ENCODE measurements at places on chromosomes 2 and 18.
A peak's percentile ranks its signal among the peaks of the same experiment; 100 is the strongest.

GRCh38 chr2:80222644-80223043 lies 81.9 kb downstream of the LRRTM1 start:
- DNase-seq, result no peak

- no peak for DNase-seq
Observed at GRCh38 chr2:108925735-108926134, 63.3 kb downstream of the EDAR start.

DNA sequence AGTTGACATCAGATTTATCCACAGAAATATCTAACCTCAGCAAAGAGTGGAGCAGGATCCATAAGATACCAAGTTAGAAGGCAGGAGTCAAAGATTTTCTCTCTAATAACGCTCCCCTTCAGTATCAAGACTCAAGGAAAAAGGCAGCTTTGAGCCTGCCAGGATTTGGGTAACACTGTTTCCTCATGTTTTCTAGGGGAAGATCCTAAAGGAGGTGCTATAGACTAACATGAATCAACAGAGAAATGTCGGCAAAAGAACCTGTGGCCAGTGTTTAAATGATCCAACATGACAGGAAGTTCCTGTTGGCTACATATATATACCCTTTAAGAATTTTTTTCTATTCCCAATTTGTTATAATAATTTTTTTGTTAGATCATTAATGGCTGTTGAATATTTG lies 402.3 kb downstream of the TGIF1 start:
- DNase-seq, result no peak

DNA sequence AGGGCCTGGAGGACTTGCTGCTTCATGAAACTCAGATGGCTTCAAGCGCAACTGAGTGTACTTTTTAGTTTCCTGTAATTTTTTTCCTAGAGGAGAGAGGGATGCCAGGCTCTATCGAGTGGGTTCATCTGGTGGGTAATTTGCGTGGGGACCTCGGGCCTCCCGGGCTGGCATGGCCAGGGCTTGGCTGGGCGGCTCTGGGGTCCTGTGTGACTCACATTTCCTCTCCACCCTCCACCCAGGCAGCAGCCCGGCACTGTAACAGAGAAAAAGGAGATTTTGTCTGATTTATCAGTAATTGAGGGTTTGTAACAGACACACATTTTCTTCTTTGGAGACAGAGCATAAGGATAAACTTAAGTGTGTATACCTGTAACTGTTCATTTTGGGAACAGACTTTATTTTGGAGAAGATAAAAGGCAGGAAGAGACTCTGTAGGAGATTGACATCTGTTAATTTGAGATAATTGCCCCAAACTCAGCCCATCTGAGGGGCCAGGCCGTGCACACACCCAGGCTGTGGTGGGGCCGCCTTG lies 64.3 kb downstream of the NFATC1 start:
- no peak for DNase-seq

DNA sequence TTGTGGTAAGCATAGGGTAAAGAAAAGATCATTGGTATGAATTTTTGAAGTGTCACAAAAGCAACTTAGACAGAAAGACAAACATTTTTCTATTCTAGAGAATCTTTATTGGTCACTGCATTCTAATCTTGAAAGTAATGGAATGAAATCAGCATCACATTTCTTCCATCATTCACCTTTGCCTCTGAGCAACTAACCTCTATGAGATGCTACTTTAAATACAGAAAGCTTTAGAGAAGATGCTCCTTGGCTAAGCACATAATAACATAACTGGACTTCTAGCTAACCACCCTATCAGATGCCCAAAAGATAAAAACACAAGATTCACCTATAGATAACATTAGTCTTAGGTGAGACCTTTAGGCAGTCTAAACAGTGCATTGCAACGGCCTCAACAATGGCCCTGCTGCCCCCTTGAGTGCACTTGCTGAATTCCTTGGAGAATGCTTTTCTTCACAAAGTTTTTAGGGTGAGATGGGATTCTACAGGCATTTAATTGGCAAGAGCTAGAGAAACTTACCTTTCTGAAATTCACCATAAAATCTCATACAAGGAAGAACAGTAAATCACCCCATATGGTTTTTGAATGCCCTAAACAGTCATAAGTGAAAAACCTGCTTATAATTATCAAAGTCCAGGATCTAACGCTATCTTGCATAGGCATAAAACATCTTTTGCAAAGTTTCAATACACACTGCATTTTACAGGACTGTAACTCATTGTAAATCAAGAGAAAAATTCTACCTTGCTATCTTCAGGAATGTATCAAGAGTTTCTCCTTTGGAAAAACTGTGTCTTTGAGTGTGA lies 791.3 kb upstream of the CHAC2 start:
- DNase-seq, result no peak

- no peak for DNase-seq
Observed at GRCh38 chr2:229474125-229474524, 203.0 kb upstream of the PID1 start.

DNA sequence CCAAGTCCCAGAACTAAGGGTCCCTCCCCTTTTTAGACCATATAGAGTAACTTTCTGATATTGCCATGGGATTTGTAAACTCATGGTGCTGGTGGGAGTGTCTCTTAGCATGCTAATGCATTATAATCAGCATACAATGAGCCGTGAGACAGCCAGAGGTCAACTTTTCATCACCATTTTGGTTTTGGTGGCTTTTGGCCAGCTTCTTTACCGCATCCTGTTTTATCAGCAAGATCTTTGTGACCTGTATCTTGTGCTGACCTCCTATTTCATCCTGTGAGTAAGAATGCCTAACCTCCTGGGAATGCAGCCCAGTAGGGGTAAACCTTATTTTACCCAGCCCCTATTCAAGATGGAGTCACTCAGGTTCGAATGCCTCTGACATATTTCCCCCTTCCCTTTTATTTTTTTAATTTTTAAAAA lies 148.2 kb downstream of the PHLPP1 start:
- DNase-seq, result no peak

DNA sequence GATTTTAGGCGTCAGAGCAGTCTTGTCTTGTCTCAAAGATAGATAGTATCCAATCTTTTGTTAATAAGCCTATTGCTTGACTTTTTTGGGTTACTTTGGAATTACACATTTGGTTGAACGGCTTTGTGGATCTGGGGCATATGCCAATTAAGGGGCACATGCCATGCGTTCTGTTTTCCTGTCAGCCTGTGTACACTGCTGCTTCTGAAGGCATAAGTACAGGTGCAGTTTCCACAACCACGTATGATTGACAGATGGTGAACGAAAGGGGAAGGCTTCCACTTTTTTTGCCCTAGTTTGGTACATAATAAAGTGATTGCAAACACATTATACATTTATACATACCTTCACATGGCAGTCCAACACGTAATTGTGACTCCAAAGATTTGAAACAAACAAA lies 102.3 kb downstream of the RAPH1 start:
- DNase-seq, result no peak

DNA sequence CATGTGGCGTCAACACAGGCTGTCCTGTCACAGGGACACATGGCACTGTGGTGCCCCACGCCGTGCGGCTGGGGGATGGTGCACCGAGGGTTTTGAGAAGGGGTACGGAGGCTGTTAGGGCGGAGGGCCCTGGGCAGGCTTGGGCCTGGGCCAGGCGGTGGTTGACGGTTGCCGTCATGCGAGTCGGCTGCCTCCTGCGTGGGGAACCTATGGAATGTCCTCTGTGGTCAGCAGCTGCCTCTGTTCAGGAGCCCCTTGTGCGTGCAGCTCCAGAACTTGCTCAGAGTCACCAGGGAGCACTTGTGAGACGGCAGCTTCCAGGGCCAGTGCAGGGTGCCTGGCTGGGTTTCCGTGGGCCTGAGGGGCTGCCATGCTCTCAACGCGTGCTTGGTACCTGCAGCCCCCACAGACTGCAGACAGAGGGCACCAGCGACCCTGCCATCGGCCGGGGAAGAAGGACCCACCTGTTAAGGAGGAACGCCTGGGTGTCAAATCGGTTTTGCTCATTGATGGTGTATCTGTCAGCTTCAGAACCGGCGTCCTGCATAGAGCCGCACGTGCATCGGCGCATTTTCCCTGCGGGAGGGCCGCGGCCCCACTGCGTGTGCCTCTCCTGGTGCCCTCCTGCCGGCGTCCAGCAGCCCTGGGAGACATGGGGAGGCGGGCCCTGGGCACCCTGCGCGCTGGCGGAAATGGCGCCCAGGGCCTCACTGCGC lies 10.0 kb upstream of the D2HGDH start:
- DNase-seq, result no peak

DNA sequence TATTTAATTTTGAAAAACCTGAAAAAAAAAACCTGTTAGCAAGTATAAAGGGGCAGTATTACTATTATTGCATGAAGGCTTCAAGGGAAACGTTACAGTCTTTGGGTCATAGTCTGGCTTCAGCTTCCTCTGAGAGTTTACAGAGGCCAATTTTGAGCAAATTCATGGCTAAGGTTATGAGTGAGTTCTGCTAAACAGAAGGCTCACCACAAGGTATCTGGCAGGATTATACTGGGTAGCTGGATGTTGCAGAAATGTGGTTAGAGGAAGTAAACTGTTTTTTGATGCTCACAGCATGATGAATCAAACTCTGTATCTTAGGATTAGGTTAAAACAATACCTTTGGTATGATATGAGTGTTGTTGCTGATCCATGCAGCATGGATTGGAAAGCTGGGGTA lies 9.3 kb downstream of the MRPL19 start:
- peak; percentile 12 for DNase-seq

GRCh38 chr18:32460171-32460731 lies 10.4 kb downstream of the GAREM1 start:
- DNase-seq, result no peak

DNA sequence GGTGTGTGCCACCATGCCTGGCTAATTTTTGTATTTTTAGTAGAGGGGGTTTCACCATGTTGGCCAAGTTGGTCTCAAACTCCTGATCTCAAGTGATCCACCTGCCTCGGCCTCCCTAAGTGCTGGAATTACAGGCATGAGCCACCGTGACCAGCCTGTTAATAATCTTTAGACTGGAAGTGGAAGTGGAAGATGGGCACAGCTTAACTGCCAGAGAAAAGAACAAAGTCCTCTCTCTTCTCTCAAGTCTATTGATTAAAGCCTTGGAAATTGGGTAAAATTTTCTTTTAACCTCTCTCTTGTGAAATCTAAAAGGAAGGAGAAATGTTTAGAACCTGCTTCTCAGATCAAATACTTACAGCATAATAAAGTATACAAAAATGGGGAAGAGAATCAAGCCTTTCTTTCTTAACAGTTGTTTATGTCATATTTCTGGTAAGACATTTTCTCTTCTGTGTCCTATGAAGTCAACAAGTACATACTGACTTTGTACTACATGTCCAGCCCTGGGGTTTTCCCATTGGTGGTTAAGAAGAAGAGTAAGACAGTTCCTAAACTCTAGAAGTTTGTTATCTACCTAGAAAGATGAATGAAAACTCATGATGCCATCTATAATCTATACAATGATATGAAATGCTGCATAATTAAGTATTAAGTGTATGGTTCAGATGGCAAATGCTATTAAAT lies 4.6 kb downstream of the TMEM169 start:
- DNase-seq, result no peak

DNA sequence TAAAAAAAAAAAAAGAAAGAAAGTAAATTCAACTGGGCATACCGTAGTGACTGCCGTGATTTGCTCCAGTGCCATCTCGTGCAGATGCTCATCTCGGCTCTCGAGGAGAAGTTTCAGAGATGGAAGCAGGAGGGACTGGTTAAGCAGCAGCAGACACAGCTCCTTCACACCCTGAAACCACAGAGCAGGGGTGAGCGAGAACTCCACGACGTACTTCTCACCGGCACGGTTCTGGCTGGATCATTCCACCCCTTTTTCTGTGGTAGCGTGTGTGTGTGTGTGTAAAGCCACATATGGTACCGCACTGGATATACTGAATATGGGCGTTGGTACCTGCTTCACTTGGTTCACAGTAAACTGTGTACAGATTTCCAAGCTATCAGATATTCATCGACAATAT lies 382.2 kb downstream of the NBAS start:
- DNase-seq, result no peak

DNA sequence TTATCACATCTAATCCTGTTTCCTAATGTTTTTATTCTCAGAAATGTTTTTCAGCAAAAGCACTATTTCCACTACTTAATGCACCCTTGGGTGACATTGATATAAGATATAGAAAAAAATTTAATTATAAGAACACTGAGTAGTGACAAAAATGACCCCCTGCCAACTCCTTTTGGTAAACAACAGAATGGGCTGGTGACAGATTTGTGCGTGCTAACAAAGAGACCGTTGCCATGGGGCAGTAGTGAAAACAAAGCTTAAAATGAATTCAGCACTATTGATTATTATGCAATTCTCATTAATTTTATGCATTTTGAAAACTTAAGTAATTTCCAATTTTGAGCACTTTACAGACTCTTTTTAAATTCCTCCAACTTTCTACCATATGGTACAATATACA lies 33.1 kb downstream of the RDH14 start:
- DNase-seq, result no peak

DNA sequence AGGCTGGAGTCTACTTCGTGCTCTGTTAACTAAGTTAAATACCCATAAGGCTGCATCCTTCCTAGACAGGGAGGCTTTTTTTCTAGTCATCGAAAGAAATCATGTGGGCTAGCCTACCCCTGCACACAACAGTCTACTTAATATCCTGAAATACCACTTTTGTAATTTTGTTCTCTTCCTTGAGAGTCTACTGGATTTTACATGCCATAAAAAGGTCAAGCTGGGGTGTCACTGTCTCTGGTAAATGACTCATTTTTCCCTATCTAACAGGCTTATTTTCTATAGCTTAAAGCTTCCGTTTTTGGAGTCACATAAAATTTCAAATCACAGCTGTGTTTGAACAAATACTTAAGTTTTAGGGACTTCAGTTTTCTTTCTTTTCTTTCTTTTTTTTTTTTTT lies 10.7 kb upstream of the STAM2 start:
- DNase-seq, result no peak

DNA sequence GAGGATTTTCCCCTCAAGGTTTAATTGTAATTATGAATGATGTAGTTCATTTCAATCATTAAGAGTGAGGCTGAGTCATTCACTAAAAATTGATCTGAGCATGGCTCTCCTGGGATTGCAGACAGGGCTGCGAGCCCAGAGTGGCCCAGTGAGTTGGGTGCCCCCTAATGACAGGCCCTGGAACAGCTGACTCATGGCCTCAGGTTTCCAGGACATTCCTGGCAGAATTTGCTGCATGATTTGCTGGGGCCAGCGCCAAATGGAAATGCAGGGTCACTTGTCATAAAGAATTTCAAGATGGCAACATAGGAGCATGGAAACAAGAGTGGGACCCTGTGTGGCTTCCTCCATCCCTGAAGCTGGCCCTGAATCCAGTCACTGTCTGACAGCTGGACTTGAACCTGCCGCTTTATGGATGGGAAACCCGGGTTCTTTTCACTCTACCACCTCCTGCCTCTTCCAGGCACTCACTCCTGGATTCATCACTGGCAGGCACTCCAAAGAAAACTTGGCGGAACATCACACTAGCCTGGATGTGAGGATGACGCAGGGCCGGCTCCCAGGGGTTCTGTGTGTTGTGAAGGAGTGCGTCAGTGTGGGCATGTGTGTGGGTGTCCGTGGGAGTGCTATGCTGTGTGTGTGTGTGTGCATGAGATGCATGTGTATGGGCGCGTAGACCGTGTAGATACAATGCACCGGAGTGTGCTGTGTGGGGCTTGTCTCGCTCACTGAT lies 15.2 kb downstream of the OTOF start:
- DNase-seq, result peak; percentile 84
